ACHN (cell line): ENCODE measurements at places on chromosomes 12 and 14.
A peak's percentile ranks its signal among the peaks of the same experiment; 100 is the strongest.

DNA sequence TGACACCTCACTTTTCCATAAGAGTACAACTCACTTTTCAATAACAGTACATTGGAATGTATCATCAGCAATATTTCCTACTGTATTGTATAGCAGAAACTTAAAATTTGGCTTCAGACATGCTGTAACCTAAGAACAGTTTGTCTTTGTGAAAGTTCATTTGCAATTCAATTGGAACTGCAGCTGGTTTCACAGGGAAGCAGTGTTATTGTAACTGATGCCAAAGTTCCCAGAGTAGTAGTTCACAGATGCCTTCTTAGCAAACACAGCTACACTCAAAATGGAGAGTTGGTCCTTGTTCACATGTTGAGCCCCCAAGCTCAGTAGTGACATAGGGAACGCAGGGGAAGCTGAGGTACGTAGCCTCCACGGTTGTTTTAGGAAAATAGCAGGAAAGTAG, 23.3 kb downstream of the PPP1R36 start:
- no peak for DNase-seq

DNA sequence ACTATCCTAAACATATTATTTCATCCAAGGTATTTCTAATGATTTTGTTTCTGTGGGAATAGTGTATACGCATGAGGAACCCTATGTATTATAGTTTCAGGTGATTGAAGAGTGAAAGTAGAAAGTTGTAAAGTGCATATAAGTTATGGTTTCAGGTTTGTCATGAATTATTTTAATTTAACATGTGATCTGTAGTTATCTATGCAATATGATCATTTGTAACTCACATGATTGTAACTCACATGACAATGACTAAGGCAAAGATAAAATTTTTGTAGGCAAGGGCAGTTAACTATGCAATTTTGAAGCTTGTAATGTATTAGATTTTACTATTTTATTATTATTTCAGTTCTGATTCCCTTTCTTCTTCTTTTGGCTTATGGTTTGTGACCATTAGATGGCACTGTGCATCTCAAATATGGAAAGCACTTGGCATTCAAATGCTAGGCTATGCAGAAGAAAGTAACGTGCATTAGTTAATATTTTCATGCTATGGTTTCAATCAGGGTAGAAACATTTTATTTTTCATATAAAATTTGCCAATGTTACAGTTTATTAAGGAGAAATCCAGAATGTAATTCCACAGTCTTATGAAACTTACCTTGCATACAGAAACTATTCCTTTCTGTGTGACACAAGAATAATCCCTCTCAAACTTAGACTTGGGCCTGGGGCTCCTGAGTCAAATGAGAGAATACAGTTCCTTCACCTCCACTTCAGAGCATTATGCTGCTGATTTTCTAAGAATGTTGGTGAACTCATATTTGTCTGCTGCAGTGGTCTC, 15.8 kb upstream of the TMEM30B start:
- peak; percentile 29 for DNase-seq

DNA sequence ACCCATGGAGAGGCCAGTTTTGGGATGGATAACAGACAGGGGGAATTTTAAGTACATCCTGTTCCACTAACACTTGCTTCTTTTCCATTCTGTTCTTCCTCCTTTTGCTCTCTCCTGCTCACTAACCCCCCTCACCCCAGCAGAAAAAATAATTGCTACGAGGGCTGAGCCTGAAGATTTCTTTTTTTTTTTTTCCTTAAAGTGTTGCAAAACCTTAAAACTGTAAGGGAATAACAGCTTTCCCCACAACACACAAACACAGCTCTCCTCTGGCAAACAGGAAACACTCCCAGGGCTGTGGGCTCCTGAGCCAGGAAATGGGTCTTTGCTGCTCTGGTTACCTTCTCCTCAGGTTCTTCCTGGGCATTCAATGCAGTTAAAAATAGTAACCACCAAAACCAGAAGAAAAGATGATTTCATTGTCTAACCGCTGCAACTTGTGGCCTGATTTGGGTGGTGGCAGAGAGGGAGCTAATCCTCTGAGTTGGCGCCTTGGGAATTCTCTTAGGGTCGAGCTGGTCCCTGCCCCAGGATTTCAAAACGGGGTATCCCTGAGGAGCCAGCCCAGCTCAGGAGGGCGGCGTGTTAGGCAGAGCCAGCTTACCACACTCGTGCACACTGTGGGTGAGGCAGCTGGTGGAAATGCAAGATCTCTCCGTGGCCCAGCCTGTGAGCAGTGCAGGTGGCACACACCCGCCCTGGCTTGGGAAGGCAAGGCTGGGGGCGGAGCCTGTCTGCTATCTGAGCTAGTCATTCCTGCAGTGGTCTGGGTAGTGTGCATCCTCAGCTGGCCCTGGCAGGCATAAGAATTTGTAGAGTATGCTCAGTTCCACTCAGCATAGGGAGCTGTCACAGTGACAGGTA, 17.1 kb upstream of the EMP1 start:
- DNase-seq: peak; percentile 84

DNA sequence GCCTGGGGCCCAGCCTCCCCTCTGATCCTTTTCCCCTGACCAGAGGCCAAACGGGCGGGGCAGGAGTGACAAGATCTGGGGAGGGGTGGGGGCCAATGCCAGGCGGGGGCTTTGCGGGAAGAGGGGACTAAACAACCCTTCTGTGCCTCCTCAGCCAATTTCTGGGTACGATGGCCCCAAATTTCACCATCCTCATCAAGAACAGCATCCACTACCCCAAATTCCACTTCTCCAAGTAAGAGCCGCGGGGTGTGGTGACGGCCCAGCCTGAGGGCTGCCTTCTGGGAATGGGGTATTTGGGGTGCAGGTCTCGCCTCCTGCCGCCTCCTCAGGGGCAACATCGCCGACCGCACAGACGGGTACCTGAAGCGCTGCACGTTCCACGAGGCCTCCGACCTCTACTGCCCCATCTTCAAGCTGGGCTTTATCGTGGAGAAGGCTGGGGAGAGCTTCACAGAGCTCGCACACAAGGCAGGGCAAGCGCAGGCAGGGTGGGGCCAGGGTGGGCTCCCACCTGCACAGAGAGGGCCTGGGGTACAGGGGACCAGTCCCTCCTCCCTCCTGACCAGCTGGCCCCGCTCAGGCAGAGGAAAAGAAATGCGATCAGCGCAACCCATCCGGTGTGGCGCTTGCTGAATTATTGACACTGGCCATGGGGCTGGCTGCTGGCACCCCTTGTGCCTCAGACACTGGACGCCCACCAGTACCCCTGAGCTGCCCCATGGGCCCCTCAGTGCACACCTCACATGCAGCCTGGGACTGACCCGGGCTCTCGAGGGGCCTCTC, 1.7 kb downstream of the P2RX2 start:
- no peak for DNase-seq

DNA sequence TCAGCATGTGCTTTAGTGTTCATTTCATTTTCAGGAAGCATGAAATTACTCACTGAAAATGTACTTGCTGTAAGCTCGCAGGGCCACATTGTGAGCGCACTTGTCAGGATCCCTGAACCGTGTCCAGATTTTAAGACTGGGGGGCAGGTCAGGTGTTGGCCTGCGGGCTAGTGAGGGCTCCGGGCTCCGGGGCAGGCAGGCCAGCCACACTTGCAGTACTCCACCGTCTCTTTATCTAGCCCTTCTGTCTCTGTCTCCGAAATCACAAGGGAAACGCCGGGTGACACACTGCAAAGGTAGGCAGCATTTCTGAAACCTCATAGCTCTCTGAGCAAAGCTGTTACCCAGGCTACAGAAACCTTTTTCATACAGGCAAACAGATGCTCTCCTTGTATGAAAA, 98.7 kb downstream of the EML1 start:
- no peak for DNase-seq

- no peak for DNase-seq
Measured at GRCh38 chr12:105352940-105353635, 22.6 kb downstream of the C12orf75 start.

DNA sequence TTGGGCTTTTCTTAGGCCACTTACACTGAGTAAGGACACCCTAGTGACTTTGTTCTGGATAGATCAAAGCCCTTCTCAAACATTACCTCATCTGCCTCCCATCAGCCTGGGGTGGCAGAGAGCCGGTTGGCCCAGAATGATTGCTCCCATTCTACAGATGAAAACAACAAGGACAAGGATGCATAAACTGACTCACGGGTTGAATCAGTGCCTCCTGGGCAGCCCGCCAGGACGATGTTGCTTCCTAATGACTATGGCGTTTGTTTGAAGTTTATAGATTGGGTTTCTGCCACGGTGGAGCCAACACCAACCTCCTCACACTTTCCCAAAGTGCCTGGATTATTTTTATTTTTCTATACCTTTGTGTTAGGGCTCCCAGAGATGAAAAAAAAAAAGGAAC, 3.6 kb upstream of the VRK1 start:
- DNase-seq: no peak

DNA sequence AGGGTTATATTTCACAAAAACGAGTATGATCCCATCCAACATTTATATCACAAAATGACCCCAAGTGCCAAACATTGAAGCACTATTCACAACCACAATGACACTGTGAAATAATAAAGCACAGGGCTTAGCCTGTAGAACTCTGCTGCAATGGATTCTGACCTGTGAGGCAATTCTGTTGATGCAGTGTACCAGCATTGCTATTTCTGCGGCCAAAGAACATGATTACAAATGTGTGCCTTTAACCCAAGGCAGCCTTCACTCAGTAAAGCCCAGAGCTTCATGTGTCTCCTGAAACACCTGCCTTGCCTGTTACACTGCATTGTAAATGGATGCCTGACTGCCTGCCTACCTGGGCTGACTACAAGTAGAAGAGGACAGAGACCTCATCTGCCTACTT, 158.0 kb downstream of the PPM1H start:
- DNase-seq: no peak

DNA sequence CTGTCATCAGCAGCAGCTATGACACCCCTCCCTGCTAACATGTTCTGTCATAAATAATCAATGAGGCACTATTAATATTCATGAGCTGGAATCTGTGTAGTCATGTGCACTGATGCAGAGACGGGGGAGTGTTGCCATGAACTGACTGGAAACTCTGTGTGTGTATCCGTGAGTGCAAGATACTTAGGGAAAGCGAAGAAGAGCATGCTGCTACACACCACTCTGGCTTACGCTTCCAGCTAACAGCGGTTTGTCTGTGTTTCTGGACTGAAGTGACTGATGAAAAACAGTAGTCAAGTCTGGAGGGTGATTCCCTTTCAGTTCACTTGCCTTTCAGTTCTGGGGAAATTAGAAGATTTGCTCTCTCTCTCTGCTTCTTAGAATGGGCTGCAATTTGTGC, 249.4 kb downstream of the PDZRN4 start:
- DNase-seq: no peak

DNA sequence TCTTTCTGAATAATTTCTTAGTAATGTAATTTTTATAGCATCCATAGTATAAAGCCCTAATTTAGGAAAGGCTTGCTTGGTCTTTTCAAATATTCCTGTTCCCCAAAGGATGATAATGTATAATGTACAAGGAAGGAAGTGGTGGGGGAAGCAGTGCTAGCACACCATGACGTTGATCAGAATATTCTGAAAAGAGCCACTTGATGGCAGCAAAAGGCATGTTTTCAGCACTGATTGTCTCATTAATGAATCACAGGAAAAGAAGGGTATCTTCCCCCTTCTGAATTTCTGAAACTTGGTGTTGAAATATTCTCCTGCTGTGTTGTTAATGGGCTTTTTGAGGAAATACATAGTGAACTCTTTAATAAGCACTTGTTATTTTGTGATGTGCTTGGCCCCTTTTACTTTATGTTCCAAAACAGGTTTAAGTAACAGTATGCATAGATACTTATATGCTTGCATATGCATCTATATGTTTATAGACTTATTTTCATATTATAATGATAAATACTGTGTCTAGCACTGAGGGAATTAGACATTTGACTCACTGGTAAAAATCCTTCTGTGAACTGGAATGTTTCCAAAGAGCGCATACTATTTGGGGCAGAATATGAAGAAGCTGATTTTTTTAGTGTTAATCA, 122.0 kb downstream of the TMEM117 start:
- DNase-seq: peak; percentile 80

DNA sequence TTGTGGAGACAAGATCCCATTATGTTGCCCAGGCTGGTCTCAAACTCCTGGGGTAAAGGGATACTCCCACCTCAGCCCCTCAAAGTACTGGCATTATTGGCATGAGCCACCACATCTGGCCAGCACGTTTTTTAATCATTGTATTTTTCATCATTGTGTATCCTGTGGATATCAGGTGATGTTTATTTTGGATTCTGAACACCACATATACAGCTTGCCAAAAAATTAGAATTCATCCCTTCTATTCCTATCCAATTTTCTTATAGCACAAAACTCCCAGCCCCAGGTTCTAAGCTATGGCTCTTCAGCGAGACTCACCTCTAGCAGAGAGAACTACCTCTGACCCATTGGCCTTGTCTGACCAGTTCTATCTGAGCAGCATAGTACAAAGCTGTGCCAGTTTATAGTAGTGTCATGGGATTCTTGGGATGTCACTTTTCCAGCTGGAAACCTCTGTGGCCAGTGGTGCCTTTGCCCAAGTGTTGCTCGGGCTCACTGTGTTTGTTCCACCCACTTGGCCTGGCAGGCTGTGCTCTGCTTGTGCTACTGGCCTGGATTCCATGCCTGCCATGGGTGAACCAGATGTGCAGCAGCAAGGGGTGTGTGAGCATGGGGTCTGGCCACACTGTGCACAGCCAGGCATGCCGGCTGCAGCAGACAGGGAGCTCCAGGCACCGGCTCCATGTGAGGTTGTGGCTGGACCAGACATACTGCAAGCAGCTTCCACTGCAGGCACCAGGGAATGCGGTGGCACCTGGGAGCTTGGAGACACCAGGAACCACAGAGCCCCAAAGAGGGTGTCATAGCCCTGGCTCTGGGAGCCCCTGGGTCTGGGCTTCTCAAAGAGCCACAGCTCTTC, 37.2 kb downstream of the TIMELESS start:
- DNase-seq: no peak

DNA sequence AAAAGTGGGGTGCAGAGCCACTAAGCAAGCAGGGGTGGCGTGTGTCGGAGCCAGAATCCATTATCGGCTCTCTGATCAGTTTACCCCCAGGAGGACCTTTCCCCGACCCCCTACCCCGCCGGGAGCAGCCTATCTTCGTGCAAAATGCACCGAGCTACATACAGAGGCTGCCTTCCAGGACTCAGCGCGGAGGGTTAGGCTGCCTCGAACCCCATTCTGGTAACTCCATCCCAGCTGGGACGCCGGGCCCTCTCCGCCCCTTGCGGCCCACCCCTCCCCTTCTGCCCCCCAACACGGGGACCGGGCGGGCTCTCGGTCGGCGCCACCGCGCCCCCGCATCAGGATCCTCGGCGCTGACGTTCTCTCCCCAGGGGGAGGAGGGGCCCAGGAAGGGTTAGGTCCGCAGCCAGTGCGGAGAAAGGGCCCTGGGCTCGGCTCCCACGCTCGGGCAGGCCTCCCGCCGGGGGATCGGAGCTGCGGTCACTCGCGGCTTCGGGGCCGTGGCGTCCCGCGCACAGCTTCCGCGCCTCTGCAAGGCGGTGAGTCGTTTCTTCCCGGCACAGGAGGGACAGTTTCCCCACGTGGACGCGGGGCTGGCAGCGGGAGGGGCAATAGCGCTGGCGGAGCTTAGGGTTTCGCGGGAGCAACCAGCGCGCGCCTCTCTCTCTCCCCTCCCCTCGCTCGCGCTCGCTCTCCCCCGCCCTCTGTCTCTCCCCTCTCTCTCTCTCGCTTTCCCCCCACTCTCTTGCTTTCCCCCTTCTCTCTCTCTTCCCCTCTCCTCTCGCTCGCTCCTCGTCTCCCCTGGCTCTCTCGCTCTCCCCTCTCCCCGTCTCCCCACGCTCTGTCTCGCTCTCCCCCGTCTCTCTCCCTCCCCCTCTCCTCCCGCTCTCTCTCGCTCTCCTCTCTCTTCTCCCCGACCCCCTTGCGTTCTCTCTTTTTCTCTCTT, 12.5 kb upstream of the MAP3K9 start:
- DNase-seq: peak; percentile 43

- no peak for DNase-seq
Measured at GRCh38 chr12:47811072-47811396, 8.7 kb downstream of the HDAC7 start.

- DNase-seq: no peak
Measured at GRCh38 chr14:80084196-80084595, 127.1 kb downstream of the DIO2 start.
